ENCODE measurements at places on chromosomes 5 and 9.

- no peak for DNase-seq
Observed at GRCh38 chr9:35108946-35109575, 6.1 kb upstream of the STOML2 start.

DNA sequence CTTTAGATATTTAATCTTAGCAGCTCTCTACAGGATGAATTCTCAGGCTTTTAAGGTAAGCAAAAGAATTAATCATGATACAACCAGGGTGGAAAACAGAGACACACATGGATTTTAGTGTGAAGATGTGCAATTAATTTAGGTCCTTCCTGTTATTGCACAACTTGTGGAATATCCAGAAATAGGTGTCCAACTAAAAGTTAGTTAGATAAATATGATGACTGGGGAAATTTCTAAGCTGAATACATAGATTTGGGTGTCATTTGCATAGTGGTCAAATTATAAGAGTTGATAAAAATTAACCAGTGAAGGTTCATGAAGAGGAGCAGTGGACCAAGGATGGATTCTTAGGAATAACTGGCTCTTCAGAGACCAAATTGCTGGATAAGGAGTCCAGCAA is 266.1 kb downstream of the PRR16 start:
- DNase-seq, result no peak

GRCh38 chr5:159458217-159458711 is 128.0 kb upstream of the IL12B start:
- no peak for DNase-seq

DNA sequence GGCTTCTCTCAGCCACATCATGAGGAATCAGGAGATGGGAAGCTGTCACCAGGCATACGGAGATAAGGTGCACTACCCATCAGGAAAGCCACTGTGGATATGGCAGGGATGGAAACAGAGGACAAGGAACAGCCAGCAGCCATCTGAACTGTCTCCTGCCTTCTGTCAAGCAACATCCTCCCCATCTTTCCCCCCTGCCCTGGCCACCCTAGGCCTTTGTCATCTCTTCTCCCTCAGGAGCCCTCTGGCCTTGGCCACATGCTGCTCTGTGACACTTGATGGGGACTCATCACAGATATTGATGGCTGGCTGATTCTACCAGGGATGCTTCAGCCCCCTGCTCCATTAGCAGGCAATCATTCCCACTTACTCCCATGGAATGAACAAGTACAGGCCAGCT is 21.1 kb upstream of the MEIKIN start:
- DNase-seq, result no peak

DNA sequence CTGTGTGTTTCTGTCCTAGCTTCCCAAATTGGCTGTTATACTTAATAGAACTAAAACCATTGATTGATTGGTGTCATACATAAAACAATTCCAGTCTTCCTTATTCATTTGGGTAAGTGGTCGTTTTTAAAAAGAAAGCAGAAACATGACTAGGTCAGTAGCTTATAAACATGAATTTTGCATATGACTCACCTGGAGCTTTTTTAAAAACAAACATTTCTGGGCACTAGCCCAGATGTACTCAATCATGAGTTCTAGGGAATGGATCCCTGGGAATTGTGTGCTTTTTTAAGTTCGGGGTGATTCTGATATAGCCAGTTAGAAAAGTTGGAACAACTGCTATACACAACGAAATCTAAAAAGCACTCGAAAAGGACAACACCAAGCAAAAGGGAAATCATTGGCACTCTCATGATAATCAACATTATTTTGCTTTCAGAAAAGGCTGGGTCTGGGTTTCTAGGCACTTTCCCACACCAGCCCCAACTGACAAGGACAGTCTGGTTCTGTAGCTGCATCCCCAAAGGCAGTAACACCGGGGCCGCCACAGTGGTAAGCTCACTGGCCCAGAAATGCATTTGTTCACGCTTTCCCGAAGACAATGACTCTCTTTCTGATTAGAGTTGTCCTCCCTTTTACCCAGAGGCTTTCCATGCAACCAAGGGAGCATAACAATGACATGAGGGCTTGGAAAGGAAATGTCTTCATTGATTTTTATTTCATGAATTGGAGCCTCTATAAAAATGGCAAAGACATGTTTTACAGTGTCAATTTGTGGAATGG is 664.9 kb upstream of the WWC1 start:
- peak; percentile 66 for DNase-seq

- no peak for DNase-seq
Observed at GRCh38 chr9:25481372-25481771, 196.9 kb downstream of the TUSC1 start.

DNA sequence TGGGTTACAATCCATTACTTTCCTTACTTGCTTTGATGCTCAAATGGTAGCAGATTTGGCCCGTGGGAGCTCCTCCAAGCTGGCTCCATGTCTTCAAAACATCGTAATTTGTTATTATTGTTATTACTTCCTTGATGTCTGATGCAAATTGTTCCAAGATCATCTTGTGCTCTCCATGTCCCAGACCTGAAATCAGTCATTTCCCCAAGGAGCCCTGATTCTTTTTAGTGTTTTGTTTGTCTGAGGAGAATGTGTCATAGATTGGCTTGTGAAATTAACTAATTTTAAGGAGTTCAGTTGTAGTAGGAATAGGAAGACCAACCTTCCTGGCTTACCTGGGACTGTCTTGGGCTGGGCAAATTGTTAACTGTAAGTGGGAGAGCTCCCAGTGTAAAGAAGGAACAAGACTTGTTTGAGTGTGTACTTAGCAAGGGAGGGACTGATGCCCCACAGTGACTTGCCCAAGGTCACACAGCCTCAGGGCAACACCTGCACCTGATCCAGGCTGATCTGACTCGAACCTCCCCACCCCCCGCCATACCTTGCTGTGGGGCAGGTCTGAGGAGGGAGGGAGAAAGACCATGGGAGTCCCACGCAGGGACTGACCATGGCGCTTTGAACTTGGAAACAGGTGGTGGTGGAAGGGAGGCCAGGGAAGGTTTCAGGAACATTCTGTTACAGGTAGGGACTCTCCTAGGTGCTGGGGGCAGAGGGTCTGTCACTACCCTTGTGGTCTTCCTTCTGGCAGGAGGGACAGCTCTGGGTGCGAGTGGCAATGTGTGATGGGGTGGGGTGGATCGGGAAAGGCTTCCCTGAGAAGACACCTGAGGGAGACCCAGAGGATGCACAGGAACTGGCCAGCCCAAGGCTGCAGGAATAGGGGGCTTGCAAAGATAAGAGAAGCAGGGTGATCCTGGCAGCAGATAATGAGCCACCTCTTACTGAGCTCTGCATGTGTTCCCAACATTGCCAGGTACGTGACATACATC is 2.7 kb upstream of the BICD2 start:
- DNase-seq, result peak; percentile 82

DNA sequence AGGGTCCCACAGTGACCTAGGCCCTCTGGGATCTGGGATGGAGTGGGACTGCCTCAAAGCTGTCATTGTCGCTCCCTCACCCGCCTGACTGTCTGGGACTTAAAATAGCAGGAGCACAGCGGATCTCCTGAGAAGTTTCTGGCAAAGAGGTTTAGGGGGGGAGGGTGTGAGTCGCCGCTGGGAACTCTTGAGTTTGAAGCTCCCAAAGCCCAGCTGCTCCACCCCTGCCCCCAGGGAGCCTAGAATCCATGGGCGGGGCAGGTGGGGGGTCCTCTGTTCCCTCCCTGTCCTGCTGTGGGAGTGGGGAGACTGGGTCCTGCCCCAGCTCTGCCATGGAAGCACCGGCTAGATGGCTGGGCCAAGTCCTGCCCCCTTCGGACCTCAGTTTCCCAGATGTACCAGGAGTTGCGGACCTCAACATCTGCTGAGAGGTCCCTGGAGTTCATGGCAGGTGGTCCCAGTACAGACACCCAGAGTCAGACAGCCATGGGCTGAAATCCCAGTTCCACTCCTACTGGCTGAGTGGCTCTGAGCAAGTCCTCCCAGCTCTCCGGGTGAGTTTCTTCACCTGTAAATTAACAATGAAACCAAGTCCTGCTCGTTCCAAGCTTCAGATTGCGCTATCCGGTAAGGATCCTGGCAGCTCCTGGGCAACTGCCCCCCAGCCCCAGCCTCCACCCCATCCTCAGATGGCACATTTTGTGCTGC is 985 bp upstream of the WDR38 start:
- DNase-seq, result no peak

GRCh38 chr5:15037247-15037908 is 165.8 kb upstream of the ANKH start:
- DNase-seq, result no peak

DNA sequence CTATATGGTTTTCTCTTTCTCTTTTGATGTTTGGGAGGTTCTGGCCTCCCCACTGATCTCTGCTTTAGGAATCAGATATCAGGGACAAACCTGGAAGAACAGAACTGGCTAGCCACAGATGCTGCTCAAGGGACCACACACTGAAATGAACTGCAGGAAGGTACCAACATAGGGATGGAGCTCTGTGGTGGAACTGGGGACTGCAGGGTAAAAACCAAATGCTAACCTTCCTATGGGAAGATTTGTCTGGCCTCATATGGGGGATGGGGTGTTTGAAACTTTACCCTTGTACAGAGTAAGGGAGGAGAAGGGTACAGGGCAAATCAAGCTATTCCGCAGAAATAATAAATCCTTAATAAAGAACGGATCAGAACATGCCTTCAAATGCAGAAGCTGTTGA is 49.4 kb downstream of the ELOVL7 start:
- no peak for DNase-seq

GRCh38 chr5:24643156-24643555 is 1.6 kb downstream of the CDH10 start:
- DNase-seq, result no peak

DNA sequence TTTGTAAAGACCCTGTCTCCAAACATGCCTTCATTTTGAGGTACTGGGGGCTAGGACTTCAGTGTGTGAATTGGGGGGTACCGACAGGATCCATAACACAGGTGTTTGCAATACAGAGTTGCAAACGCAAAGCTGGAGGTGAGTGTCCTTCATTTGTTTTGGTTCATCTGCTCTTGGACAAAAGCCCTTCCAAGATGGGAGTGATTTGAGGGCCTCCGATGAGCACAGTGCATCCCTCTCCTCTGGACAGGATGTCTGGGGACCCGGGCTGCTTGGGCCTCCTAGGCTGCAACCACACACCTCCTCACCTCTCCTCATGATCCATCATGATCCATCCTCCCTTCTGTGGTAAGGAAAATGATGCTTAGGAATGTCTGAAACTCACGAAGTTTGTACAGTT is 23.8 kb downstream of the FGD3 start:
- no peak for DNase-seq

GRCh38 chr9:93662952-93663572 is 86.7 kb downstream of the PHF2 start:
- DNase-seq, result no peak

GRCh38 chr5:33235824-33236223 is 204.9 kb upstream of the TARS1 start:
- no peak for DNase-seq

- peak; percentile 8 for DNase-seq
Observed at GRCh38 chr9:99966716-99967115, 60.3 kb downstream of the STX17 start.

DNA sequence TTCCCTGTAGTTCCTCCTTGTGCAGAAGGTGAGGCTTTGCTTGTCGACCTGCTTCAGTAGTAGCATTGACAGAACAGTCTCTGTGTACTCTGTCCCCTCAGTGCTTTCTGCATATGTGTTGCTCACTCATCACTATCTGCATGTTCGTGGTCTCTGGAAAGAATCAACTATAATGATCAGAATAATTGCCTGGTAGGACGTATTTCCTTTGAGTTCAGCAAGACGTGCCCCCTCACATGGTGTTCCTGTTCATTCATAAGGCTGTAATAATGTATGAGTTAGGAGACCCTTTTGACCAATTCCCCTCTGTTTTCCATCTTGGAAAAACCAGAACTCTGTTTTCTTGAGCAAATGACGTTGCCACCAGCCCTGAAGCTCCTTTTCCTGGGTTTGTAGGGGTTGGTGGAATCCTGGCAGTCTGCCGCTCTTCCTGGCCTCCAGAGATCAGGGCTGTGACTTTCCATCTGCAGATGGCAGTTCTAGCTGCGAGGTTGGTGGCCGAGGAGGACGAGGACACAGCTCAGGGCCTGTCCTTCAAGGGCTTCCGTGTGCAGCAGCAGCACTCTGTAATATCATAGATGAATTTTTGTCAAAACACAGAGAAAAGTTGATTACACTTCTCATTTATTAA is 61.9 kb downstream of the EXOSC2 start:
- DNase-seq, result no peak

DNA sequence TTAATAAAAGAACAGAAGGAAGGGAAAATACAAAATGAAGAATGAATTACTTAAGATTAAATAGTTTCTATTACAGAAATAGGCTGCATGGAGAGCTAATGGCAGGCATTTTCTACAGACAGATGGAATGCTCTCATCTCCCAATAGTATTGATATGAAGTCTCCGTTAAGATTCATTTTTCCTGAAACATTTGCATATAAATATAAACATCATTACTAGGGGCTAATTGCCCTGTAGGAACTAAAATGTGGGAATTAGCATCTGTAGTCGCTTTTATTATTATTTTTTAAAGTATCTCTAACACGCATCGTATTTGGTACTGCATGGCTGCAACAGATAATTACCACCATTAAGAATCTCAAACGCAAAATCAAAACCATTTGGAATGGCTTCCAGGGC is 2275.5 kb downstream of the MAT2B start:
- no peak for DNase-seq

DNA sequence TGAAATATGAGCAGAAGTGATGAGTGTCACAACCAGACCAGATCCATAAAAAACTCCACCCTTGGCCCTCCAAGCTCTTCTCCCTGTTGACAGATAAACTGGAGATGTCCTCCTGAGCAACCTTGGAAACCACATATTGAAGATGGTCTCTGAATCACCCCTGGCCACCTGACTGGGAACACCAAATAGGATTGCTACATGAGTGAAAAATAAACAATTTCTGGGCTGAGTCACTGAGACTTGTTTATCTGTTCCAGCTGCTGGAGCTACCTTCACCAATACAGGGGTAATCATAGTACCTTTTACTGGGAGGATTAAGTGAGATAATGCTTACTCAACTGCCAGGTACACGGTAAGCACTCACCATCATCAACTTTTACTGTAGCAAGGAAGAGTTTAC is 53.3 kb downstream of the PCA3 start:
- peak; percentile 98 for DNase-seq

DNA sequence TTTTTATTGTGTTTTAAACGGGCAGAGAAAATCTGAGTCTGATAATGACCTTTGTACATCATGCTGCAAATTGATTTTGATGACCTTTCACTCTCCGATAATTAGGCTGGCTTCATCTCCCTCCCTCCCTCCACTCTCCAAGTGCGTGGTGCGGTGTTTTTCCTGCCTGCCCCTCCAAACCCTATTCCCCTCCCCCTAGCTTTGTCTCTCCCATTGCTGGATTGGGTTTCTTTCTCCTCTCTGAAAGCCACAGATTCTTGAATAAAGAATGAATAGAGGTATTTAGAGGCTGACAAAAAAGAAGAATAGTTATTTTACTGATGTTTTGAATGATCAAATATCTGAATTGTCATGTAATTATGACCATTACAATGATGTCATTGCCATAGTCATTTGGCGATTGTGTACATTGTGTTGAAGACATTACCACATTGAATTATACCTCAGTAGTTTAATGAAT is 571.1 kb upstream of the ZNF608 start:
- no peak for DNase-seq

DNA sequence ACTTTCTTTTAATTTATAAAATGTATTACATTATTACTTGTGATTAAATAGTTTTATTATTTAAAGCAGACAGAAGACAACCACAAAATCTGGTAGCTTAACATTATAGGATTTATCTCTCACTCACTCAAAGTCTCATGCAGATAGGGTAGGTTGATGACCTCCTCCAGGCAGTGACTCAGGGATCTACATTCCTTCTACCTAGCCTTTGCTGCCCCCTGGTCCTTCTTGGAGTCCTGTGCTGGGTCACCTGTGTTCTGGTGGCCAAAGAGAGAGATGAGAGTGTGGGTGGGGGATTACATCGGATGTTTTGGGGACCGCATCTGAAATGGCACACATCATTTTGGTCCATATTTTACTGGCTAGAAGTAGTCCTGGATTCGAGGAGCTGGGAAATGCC is 95.7 kb upstream of the CTSL start:
- DNase-seq, result no peak
